Right atrium auricular region (tissue), 2 donors: ENCODE measurements at places on chromosomes 2 and 18.

GRCh38 chr18:77116201-77117080, 16.1 kb downstream of the MBP start:
- DNase-seq: no peak

- DNase-seq: no peak
These were observed 81.1 kb upstream of the CD302 start for GRCh38 chr2:159879051-159879604.

- DNase-seq: no peak
These were observed 24.0 kb downstream of the SPATS2L start for GRCh38 chr2:200330351-200331060.

- no peak for DNase-seq
These were observed 511.3 kb upstream of the RAB12 start for GRCh38 chr18:8097927-8098326.

- no peak for DNase-seq
These were observed 39.2 kb upstream of the RASGRP3 start for GRCh38 chr2:33437297-33437696.

GRCh38 chr2:230796280-230796862, 68.4 kb upstream of the ITM2C start:
- no peak for DNase-seq
